ENCODE measurements at places on chromosomes 6 and 20.

GRCh38 chr6:136351518-136352110, 62.0 kb upstream of the BCLAF1 start:
- no peak for DNase-seq

- DNase-seq: peak; percentile 30
These were observed 4.4 kb upstream of the HLA-DMB start for GRCh38 chr6:32945108-32945760.

- DNase-seq: no peak
These were observed 14.4 kb downstream of the MYB start for GRCh38 chr6:135195522-135195921.

GRCh38 chr6:147806697-147807096, 298.2 kb downstream of the SAMD5 start:
- no peak for DNase-seq

- DNase-seq: peak; percentile 11
These were observed 609 bp downstream of the MYL9 start for GRCh38 chr20:36541768-36542488.

DNA sequence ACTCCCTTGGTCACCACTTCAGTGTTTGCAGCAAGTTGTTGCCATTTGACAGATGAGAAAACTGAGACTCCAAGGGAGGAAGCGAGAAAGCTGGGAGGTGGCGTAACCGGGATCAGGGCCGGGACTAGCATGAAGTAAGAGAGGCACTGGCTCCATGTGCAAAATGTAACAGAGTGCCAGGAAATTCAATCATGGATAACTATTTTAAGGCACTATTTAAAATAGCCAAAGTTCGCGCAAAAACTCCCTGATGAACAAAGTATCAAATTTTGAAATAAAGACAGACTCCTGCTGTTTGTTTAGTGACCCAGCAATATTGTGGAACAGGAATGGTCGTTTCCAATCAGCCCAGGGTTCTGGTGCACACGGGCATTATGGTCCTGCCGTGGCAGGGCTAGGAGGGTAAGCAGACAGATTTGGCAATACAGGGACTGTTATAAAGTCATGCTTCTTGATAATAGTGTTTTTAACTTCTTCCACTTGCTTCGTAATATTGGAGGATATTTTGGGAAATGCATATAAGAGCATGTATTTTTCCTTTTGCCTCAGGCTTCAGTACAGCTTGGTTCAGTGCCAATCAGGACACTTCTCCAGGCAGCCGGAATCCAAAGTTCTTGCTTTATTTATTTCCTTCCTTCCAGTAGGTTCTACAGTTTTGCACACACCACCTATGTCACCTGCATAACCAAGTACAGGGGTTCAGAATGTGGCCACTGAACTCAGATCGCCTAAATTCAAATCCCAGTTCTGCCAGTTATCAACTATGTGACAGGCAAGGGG, 141.6 kb downstream of the EYA2 start:
- DNase-seq: no peak

- DNase-seq: peak; percentile 81
These were observed 679 bp upstream of the PPDPF start for GRCh38 chr20:63519668-63520503.

- no peak for DNase-seq
These were observed 867 bp downstream of the TCF21 start for GRCh38 chr6:133889557-133890403.

DNA sequence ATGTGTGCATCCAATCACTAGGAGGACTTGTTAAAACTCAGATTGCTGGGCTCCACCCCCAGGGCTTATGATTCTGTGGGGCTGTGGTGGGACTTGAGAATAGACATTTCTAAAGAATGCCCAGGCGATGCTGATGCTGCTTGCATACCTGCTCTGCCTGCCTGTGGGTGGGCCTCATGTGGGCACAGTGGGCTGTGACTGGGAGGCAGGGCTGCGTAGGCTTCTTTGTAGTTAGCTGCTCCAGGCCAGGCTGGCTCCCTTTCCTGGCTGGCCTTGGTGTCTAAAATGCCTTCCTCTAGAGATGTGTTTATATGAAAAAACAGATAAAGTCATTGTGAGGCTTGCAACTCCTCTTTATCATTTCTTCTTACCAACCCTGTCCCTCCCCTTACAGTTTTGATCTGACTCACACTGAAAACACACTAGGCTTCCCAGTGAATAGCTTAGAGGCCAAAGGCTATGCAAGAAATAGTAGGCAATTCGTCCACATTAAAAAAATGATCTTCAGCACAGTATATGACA, 495.5 kb upstream of the MAP3K7 start:
- DNase-seq: no peak

DNA sequence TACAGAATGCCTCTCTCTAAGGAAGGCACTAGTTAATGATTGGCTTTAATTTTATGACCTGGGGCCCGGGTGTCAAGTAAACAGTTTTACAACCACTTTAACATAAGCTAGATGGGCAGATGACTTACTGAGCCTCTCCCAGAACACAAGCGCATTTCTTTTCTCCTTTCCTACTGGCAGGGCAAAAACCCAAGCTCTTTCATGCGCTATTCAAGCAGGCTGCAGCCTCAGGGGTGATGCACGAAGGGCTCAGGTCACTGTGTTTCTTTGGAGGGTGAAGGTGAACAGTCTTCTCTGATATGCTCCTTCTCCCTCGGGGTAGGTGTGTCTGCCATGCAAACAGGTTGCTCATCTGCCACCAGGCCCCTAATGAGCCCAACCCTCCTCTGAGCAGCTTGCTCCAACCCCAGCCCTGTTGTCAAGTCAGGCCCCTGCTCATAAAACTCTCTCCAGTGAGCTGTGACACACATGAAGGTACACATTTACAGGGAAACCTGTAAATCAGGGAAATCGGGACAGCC, 73.5 kb upstream of the CDH4 start:
- DNase-seq: no peak

GRCh38 chr6:137488150-137489045, 5.8 kb downstream of the OLIG3 start:
- DNase-seq: peak; percentile 36

DNA sequence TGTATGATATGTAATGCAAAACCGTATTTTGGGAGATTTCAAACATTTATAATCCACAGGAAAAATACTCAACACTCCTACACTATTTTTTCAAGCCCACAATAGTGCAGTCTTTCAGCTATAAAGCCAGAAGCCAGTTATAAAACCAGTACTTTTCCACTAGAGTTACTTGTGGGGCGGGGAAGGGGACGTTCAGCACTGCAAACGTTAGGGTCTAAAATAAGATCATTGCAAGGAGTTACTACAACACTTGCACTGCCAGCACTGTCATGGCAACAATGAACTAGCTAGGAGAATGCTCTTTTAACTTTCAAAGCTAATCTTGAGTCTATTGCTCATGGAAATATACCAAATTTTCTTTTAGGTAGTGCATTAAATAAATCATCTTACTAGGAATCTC, 14.7 kb downstream of the SESN1 start:
- DNase-seq: no peak

- DNase-seq: peak; percentile 46
These were observed 52.1 kb downstream of the RIPOR2 start for GRCh38 chr6:24883618-24884017.

DNA sequence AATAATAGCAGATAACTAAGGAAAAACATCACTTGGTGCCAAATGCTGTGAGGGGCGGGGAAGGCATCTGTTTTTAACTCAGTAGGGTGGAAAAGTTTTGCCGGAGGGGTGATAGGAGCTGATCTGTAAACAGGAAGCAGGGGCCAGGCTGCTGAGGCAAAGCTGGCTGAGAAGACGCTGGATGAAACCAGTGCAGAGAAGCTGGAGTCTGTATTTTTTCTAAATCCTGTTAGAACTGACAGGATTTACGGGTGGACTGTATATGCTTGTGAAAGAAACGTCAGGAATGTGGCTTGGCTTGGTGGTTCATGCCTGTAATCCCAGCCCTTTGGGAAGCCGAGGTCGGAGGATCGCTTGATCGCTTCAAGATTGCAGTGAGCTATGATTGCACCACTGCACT, 5.6 kb downstream of the PCMTD2 start:
- peak; percentile 44 for DNase-seq

DNA sequence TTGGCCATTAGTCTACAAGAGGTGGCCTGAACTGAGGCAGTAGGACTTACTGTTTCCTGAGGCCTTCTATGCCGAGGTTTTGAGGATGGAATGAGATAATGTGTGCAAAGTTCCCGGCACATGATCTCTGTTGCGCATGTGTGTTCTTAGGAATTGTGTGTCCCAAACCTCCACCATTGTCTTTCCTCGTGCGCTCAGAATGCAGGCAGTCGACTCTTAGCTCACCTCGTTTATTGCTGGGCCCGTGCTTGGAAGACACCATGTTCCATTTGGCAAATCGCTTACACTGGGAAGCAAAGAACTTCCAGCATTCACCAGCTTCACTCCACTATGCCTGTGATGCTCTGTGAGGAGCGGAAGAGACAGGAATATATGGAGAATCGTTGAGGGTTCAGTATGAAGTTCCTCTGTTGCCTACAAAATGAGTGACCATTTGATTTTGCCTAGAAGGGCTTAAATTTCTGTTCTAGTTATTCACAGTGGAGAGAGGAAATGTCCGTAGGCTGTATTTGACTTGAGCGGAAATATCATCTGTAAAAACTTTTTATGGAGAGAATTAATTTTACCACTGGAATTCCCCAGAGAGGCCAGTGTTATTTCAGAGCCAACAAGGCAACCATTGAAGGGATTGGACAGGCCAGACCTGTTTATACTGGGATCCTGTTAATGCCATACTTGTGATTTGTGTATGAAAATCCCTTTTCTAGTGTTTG, 75.7 kb upstream of the CLDN20 start:
- DNase-seq: no peak

DNA sequence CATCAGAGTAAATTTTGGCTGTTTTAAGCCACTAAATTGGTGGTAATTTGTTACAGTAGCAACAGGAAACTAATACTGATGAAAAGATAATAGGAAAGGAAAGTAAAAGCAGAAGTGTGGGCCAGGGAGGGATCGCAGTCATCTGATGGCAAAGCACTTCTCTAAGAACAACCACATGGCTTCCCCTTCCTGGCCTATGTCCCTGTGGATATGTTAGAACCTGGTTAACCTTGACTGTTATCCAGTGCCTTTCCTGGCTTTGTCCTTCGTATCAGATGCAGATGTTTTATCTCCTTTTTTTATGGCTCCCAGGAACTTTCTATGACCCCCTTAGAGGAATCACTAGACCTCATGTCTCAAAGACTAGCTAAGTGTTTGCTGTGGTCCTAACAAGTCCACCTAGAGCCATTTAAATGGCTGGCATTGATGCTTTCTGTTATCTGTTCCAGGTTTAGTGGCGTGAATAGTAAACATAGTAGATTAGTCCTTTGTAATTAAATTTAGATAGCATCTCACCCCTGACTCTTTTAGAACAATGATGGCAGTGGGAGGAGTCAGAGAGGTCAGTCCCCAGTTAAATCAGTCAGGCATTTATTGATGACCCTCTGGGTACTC, 79.2 kb upstream of the PHACTR2 start:
- DNase-seq: peak; percentile 23

GRCh38 chr20:37270576-37271420, 9.2 kb upstream of the GHRH start:
- DNase-seq: no peak

- DNase-seq: no peak
These were observed 44.3 kb downstream of the TRERF1 start for GRCh38 chr6:42407379-42407778.
